ENCODE measurements at places on chromosomes 6 and 20. TPM values are rescaled to one million over a fixed set of nuclear protein-coding genes. Genes with fewer than 3 reads are reported as not detected.

DNA sequence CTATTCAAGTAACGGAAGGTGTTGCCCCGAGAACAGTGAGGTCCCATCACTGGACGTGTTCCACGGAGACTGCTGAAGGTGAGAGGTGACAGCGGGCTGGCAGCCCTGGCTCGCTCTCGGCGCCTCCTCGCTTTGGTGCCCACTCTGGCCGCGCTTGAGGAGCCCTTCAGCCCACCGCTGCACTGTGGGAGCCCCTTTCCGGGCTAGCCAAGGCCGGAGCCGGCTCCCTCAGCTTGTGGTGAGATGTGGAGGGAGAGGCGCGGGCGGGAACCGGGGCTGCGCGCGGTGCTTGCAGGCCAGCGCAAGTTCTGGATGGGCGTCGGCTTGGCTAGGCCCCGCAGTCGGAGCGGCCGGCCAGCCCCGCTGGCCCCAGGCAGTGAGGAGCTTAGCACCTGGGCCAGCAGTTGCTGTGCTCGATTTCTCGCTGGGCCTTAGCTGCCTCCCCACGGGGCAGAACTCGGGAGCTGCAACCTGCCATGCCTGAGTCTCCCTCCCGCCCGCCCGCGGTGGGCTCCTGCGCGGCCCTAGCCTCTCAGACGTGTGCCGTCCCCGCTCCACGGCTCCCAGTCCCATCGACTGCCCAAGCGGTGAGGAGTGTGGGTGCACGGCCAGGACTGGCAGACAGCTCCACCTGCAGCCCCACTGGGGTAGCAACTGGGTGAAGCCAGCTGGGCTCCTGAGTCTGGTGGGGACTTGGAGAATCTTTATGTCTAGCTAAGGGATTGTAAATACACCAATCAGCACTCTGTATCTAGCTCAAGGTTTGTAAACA, 77.6 kb downstream of the RNF182 start:
- no peak for DNase-seq

DNA sequence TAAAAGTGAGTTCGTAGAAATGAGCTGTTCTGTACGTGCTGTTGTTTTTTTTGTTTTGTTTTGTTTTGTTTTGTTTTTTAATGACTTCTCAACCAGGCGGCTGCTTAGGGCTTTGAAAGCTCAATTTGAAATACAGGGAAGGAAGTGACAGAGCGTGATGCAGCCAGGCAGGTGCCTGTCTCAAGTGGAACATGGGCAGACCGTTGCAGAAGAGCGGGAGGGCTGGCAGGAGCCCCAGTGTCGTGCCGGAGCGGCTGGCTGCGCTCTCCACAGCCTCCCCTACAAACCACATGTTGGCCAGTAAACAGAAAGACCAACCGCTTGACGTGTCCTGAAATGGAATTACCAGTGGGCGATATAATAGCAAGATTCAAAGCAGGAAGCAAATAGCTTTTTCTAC, 164.9 kb upstream of the RREB1 start:
- no peak for DNase-seq

GRCh38 chr6:33838983-33839382, 35.2 kb upstream of the MLN start:
- DNase-seq, result no peak

DNA sequence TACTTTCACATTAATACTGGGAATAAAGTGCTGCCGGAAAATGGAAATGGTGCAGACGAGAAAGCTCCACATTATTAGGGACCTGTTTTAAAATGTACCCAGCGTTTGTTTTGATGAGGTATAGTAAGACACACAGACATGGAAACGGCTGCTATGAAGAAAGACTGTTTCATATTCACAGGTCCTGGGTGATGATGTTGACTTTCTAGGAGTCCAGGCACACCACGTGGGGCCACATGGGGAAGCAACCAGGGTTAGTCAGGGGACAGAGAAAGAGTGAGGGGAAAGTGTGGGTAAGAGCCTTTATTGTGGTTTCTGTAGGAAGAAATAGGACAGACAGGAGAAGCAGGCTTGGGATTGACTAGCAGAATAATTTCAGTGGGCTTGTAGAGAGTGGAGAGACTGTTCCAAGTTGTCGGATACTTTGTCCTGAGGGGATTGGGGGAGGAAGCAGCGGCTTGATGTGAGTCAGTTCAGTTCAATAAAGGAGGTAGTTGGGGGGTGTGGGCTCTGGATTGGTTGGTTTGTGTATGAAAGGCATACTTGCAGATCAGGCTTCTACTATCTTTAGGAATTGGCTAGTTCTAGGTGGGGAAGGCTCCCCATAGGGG, 112.0 kb upstream of the MCHR2 start:
- DNase-seq, result no peak

- DNase-seq, result no peak
These were observed 32.6 kb upstream of the TULP4 start for GRCh38 chr6:158279615-158280014.

- DNase-seq, result peak; percentile 11
These were observed 1217.2 kb upstream of the GJE1 start for GRCh38 chr6:140915551-140915950.

GRCh38 chr6:46651816-46652215, 802 bp downstream of the CYP39A1 start:
- no peak for DNase-seq

DNA sequence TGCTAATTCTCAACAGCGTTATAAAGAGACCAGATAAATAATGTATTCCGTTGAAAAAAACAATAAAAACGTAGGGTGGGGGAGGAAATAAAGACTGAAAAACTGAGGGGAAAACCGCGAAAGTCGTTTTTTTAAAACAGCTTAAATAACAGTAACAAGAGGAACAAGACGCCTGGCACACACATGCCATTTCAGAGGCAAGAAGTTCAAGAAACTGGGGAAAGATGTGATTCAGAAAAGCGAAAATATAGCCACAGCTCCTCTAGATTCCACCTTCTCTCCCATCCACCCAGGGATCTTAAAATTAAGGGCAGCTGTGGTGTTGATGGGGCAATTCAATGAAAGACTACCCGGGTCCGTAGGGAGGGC, 1.3 kb downstream of the EPB41L2 start:
- DNase-seq, result no peak

DNA sequence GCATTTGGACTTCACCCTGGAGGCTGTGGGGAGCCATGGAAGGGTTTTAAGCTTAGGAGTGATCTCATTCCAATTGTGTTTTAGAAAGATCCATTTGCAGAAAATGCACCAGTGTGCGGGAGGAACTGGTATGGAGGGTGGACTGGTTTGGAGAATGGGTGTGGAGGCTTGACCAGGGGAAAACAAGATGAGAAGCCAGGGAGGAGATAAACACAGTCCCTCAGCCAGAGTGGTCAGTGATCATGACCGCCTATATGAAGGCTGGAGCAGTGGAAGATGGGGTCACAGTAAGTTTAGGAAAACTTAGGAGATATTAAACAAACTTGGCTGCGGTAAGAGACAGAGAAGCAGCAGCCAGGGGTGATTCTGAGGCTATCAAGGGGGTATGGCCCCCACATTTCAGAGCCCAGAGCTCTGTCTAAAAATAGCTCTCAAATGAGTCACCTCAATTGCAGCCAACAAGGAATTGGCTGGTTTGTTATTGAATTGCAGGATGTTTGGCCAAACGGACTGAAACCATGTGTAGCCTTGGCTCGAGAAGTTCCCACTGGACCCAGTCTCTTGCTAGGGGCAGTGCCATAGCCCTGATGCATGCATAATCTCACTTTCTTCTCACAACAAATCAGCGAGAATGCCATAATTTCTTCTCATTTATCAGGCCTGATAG, 159.9 kb upstream of the TOP1 start:
- no peak for DNase-seq

- no peak for DNase-seq
These were observed 166.5 kb downstream of the SMOC2 start for GRCh38 chr6:168607272-168608112.

- DNase-seq, result peak; percentile 59
These were observed 166.6 kb upstream of the MARCKS start for GRCh38 chr6:113690281-113691259.

- DNase-seq, result peak; percentile 52
These were observed 79.3 kb upstream of the NAA20 start for GRCh38 chr20:19937651-19938420.

DNA sequence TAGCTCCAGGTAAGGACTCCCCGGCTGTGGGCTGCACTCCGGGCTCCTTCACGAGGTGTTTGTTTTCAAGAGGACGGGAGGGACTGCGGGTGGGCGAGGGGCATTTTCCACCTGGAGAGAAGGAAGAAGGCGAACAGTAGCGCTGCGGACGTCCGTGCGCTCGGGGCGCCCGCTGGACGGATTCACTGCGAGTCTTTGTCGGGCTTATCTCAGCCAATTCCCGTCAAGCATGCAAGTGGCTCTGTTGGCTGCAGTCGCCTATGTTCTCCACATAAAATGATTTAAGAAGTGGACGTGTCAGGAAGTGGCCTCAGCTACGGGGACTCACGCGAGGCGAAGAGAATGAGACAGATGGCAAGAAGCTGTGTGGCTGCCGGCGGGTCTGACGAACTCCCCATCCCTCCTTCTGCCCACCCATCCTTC, 332 bp downstream of the GRIK2 start:
- DNase-seq, result peak; percentile 1

- peak; percentile 47 for DNase-seq
These were observed 80.7 kb upstream of the CCN6 start for GRCh38 chr6:111973118-111973761.

DNA sequence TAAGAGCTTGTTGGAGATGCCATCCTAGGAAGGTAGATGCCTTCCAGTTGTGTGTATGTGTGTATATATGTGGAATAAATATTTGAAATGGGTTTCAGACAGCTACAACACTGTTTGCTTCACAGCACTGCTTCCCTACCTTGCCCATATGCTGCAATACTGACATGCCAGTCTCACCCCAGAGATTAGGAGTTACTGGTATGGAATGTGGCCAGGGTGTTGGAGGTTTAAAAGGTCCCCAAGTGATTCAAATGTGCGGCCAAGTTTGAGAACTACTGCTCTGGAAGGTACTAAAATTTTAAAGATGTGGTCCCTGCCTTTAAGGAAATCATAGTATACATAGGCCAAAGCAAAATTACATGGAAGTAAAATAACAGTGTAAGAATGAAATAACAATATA, 39.5 kb downstream of the BCKDHB start:
- DNase-seq, result no peak

- DNase-seq, result no peak
These were observed 13.1 kb downstream of the METTL24 start for GRCh38 chr6:110345025-110345424.

- DNase-seq, result peak; percentile 51
These were observed 72.3 kb downstream of the FARS2 start for GRCh38 chr6:5333658-5334057.

DNA sequence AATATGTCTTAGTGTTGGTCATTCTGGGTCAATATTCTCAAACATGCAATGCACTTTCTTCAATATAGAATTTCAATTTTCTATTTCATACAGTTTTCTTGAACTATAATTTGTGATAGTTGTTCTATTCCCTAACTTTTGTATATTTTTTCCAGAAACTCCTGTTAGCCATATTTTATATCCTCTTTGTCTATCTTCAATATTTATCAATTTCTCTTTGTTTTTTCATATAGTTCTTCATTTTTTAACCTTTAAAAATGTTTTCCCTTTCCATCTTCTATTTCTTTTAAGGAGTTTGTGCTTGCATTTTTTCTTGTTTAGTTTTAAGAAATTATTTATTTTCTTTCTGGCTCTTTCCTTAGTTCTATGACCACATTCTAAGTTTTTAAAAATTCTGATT, 42.0 kb upstream of the MBOAT1 start:
- DNase-seq, result no peak

DNA sequence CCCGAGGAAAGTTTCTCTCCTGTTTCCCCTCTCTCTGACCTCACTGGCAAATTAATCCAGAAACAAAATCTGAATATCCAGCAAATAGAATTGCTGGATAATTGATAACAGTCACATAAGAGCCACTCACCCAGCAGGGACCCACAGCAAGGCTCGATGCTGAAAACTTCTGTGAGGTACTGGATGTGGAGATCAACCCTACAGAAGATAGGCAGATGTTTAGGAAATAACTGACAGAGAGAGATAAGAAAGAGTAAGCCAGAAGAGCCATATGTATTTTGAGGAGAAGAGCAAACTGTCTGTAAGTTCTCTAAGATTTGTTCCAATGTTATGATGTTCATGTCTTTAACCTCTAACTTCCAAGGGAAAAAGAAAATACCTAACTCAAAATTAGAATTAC, 59.7 kb downstream of the PKHD1 start:
- DNase-seq, result no peak

GRCh38 chr6:814378-815347, 121.7 kb upstream of the EXOC2 start:
- no peak for DNase-seq

DNA sequence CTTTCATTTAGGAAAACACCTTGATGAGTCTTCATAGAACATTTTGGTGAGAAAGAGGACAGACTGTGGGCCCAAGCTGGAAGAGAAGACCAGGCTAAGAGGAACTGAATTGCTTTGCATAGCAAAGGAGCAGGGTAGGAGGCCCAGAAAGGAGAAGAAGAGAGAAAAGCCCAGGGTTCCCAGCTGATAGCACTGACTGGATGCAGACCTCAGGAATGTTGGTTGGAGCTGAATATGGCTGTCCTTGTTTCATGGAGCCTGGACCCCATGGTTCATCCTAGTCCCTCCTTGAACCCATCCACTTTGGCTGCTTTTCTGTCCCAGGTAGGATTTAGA, 18.0 kb upstream of the ZFAND3 start:
- DNase-seq, result no peak

- DNase-seq, result peak; percentile 87
These were observed 70.2 kb downstream of the RIN2 start for GRCh38 chr20:19828232-19828631.

- peak; percentile 64 for DNase-seq
These were observed 129.8 kb downstream of the PREX1 start for GRCh38 chr20:48697845-48698491.

GRCh38 chr6:136641166-136641565, 90.9 kb upstream of the MAP7 start:
- peak; percentile 8 for DNase-seq

DNA sequence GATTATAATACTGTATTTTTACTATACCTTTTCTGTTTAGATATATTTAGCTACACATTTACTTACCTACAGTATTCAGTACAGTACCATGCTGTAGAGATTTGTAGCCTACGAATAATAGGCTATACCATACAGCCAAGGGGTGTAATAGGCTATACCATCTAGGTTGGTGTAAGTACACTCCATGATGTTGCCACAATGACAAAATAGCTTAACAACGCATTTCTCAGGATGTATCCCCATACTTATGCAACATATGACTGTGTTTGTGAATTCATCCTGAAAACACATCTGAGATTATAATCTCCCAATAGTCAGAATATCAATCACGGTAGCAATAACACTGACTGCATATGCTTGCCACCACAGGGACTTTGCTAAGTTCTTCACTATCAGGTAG, 20.7 kb downstream of the B4GALT5 start:
- DNase-seq, result no peak

FAM184A gene
- total RNA-seq, result 0.40 TPM

ZC2HC1B gene
- not detected for total RNA-seq

LY6G5C gene
- total RNA-seq, result 1.7 TPM

REPS1 gene
- 21.1 TPM for total RNA-seq

NR2E1 gene
- not detected for total RNA-seq

FAM217A gene
- not detected for total RNA-seq

WFDC2 gene
- not detected for total RNA-seq

SLC29A1 gene
- total RNA-seq, result 25.3 TPM

EBF4 gene
- 3.8 TPM for total RNA-seq

Data from lung microvascular endothelial cell (primary cell).